ENCODE measurements at places on chromosomes 5 and 9.

GRCh38 chr5:117769877-117770276 is 1195.3 kb upstream of the SEMA6A start:
- DNase-seq: peak; percentile 23

DNA sequence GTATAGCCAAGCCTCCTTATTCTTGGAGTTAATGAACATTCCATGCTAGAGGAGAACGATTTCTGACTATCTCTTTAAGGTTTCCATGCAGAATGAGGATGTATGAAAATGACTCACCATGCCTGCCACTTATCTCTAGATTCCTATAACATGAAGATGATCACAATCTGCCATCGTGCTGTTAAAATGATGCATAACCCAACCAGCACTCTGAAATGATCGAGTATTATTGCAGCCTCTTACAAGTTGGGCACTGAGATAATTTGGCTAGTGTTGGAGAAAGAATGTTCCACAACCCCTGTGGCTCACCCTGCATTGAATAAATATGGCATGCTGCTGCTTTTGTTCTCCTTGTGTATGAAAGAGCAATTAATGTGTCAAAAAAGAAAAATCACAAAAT is 1143.6 kb upstream of the WWC1 start:
- DNase-seq: no peak

GRCh38 chr5:137199201-137199600 is 299.9 kb downstream of the SPOCK1 start:
- DNase-seq: no peak

DNA sequence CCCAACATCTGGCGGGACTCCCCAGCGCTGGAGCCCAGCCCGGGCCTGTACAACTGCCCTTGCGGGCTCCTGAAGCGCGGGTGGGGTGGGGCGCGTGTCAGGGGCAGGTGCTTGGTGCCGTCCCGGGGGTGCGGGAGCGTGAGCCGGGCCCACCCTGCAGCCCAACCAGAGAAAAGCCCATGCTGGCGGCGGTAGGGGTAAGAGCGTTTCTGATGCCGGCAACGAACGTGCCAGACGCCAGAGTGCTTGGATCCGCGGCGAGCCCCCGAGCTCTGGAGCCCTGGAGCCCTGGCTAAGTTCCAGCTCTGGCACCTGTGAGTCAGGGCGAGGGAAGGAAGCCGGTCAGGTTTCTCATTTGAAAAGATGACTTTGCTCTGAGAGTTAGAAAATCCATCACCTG is 58.0 kb downstream of the ZNF510 start:
- DNase-seq: peak; percentile 84

DNA sequence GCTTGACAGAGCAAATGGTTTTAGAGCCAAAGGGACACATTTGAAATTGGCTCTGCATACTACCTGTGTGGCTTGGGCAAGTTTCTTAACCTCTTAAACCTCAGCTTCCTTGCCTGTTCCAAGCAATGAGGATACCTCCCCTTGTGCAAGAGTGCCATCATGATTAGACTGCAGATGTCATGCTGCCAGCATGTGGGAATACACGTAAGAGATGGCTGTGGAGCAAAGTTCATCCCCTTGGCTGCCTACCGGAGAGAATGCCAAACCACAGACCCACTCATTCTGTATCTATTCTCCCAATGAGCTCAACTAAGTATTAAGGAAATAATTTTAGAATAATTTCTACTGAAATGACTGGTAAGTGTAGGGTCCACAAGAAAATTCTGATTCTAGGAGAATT is 101.3 kb downstream of the WDR41 start:
- no peak for DNase-seq

GRCh38 chr9:1916655-1917054 is 98.5 kb upstream of the SMARCA2 start:
- no peak for DNase-seq

DNA sequence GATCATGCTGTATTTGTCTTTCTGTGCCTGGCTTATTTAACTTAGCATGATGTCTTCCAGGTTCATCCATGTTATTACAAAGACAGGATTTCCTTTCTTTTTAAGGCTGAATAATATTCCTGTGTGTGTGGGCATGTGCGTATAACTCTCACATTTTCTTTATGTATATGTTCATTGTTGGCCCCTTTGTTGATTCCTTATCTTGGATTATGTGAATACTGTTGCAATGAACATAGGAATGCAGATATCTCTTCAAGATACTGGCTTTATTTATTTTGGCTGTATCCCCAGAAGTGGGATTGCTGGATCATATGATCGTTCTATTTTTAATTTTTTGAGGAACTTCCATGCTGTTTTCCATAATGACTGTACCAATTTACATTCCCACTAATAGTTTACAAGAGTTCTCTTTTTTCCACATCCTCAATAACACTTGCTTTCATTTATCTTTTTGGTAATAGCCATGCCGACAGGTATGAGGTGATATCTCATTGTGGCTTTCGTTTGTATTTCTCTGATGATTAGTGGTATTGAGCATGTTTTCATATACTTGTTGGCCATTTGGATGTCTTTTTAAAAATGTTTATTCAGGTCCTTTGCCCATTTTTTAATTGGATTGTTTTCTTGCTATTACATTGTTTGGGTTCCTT is 38.0 kb downstream of the CREBRF start:
- no peak for DNase-seq

DNA sequence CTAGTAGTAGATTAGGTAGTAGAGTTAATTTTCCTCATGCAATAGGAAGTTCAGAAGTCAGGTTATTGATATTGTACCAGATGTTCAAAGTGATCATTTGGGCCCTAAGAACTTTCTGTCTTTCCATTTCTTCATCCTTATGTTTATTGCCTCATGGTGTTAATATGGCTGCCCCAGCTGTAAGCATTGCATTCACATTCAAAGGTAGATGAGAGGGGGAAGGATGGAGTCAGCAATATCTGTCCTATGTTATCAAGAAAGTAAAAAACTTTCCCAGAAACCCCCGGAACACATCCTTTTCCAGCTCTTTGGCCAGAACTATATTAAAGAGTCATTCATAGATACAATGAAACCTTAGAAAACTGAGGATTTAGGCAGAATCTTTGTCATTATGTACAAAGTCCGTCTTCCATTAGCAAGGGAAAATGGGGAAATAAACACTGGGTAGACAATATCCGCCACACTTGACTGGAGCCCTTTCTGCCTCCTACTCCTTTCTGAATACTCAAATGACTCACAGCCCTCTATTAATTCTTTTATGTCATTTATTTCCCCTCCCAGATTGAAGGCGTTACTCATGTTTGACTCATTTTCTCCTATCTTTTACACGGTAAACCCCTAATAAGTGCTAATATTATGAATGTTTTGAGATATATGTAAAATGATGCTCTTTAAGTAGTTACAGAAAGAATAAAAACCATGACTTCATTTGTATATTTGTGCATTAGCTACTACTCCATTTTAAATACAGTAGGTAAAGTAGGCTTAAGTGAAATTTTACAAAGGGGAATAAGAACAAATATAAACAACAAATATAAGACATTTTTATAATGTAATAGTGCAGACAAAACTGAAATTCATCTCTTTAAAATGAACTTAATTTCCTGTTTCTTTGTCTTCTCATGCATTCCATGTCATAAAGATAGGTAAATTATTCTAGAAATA is 127.6 kb downstream of the SLF1 start:
- no peak for DNase-seq

DNA sequence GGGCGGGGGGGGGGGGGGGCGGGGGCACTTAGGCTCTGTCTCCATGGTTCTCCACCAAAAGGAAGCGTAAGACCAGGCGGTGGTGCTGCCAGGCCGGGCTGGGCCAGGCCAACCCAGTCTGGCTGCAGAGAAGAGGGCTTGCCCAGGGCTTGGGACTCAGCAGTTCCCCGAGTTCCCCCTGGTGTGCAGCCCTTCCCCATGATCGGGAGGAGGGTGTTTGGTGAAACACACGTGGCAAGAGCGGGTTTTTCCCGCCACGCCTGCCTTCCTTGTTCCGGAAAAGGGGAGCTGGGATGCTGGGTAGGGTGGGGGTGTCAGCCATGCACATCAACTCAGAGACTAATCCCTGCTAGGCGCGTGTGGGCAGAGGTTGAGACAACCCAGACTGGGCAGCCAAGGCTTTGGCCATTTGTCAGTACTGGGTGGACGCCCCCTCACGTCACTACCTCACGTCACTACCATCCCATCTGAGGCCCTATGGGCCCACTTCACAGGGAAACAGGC is 32.9 kb downstream of the PRRX2 start:
- no peak for DNase-seq

DNA sequence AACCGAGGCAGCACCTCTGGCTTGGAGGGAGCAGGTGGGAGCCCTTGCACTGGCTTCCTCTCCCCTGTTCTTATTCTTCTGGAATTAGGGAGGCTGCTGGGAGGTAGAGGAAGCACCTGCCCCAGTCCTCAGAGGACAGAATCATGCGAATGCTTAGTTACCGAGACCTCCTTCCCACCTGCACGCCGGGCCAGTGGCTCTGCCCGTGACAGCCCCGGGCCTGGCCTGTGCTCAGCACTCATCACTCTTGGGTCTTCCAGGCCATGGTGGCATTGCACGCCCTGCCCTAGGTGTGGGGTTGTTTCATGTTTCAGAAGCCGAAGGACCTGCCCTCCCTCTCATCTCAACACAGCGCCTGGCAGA is 45.3 kb upstream of the NKD2 start:
- DNase-seq: no peak
